ENCODE measurements at places on chromosomes 1 and 21. TPM values are rescaled to one million over a fixed set of nuclear protein-coding genes. Genes with fewer than 3 reads are reported as not detected.

GPR157 gene
- total RNA-seq = 2.9 TPM

SIM2 gene
- total RNA-seq = 1.8 TPM

GRCh38 chr1:188432427-188432826 lies 1603.7 kb downstream of the PLA2G4A start:
- DNase-seq = no peak

- peak; percentile 77 for DNase-seq
These were observed 12.0 kb upstream of the ADORA3 start for GRCh38 chr1:111515291-111516004.

DNA sequence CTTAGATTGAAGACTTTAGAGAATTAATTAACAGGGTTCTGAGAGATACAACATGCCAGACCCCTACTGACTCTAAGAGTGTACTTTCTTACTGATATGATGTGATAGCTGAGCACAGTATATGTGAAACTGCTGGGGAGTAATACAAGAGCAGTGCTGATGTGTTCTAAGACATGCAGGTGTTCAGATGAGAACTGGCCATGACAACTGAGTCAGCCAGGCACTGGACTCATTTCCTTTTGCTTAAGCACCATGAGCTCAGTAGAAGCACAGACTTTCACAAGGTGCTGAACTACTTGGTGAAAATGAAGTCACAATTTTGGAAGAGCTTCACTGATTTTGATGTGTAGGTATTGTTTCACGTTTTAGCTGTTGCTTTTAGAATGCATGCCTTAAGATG lies 15.9 kb upstream of the POGZ start:
- no peak for DNase-seq

GRCh38 chr1:75327395-75327794 lies 193.2 kb downstream of the LHX8 start:
- no peak for DNase-seq

DNA sequence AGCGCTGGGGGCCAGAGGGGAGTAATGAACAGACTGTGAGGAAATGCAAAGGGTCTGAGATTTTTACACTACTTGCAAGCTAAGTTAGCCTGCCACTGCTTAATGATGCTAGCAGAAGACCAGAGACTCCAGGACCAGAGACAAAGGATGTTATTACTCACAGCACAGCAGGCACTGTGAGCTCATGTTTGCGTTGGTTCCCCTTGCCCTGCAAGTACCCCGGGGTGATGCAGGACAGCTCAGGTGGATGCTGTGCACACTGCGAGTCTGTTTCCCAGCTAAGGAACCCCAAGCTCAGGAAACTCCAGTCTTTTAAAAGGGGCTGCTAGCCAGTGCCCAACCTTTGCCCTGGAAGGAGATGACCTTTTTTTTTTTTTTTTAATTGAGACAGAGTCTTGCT lies 1.2 kb downstream of the FHAD1 start:
- DNase-seq = no peak

TSACC gene
- not detected for total RNA-seq

- no peak for DNase-seq
These were observed 27.1 kb downstream of the RNF115 start for GRCh38 chr1:145796753-145797152.

SPATA45 gene
- 1.8 TPM for total RNA-seq

DNA sequence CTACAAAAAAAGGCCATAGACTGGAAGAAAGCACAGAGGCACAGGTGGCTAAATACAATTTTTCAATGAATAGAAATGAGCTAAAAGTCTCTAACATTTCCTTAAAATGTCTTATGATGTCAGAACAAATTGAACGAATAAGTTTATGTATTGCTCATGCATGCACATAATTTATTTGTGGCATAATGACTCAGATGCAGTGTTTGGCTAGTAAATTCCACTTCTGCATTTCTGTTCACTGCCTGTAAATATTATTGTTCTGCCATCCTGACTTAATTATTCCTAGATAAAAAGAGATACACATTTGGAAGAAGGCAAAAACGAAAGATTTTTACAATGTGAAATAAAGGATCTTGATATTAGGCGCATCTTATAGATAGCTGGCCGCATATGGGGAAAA lies 26.6 kb upstream of the EXO1 start:
- peak; percentile 79 for DNase-seq

- DNase-seq = no peak
These were observed 7.0 kb downstream of the DDI2 start for GRCh38 chr1:15624133-15624714.

All from M059J (cell line).